H9 (cell line): ENCODE measurements at places on chromosomes 13 and 19. TPM values are rescaled to one million over a fixed set of nuclear protein-coding genes. Genes with fewer than 3 reads are reported as not detected.

DNA sequence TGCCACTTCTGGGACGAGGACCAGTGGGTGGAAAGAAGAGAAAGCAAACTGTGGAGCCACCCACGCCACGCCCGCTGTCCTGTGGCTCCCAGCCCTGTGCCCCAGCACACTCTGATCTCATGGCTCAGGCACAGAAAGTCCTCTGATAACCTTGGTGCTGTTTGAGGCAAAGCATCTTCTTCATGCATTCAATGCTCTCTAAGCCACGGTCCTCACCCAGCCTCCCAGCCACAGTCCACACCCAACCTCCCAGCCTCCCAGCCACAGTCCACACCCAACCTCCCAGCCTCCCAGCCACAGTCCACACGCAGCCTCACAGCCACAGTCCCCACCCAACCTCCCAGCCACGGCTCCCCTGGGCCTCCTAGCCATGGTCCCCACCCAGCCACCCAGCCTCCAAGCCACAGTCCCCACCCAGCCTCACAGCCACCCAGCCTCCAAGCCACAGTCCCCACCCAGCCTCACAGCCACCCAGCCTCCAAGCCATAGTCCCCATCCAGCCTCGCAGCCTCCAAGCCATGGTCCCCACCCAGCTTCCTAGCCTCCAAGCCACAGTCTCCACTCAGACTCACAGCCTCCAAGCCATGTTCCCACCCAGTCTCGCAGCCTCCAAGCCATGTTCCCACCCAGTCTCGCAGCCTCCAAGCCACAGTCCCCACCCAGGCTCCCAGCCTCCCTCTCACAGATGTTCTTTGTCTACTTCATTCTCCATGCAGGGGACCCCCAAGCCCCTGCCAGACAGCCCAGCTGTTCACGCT lies 74.9 kb downstream of the SOX1 start:
- no peaks in the 10 kb centered on the region for H3K27me3 ChIP-seq
- no peak overlapping the region for H3K4me3 ChIP-seq
- no peak overlapping the region for H3K27ac ChIP-seq
- H3K4me1 ChIP-seq: no peaks in the 10 kb centered on the region
- DNase-seq: no peak

GRCh38 chr13:27176470-27177410 lies 5.1 kb upstream of the USP12 start:
- H3K27ac ChIP-seq: no peak overlapping the region
- no peaks in the 10 kb centered on the region for H3K36me3 ChIP-seq

DNA sequence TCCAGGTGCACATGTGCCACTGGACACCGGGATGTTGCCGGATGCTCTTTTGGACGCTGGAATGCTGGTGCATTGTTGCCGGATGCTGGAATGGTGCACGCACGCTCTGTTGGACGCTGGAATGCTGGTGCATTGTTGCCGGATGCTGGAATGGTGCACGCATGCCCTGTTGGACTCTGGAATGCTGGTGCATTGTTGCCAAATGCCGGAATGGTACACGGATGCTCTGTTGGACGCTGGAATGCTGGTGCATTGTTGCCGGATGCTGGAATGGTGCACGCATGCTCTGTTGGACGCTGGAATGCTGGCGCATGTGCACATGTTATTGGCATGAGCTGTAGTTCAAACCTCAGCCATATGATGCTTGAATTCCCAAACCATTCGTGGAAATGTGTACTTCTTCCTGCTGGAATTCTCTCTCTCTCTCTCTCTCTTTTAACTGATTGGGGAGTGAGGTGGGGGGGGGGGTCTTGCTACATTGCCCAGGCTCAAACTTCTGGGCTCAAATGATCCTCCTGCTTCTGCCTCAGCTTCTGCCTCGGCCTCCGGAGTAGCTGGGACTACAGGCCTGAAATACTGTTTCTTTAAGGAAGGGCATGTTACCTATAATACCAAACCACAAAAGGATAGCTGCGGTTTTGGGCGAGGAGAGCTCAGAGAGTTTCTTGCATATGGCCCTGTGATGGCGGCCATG lies 1.2 kb upstream of the MCF2L start:
- H3K4me3 ChIP-seq: peak overlapping the region; percentile 73
- H3K36me3 ChIP-seq: no peaks in the 10 kb centered on the region
- H3K27ac ChIP-seq: no peak overlapping the region
- no peaks in the 10 kb centered on the region; the same call in 1 of the 2 replicates for H3K27me3 ChIP-seq

DNA sequence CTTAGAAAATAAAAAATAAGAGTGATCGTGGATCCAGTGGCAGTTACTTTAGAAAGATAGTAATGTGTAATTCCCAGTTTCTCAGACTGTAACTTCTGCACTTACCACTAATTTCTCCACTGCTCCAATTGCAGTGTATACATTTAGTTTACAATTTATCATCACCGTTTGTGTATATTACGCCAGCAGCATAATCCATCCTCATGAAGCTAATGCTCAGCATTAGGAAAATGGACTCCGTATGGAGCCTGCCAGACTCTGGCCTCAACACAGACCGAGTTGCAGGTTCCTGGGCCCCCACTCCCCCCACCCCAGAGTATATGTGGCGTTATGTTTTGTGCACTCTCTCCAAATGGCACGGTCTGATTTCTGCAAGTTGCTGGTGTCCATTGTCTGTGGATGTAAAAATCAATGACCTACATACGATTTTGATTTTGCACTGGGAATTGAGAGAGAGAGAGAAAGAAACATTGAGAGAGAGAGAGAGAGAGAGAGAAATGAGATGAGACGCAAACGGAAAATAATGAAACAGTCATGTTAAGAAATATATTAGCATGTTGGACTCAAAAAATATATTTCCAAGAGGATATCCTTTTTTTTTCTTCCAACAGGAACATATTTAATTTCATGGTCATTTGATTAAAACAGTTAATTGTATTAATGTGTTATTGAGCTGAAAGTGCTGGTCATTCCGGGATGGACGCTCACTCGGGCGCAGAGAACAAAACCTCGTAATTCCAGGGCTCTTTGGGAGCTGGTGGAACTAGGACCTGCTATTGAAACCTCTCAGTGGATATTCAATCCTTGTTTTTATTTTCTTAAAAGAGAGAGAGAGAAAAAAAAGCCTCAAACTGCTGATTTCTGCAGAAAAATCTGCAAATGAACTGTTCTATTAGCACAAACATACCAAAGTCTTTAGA lies 278.8 kb downstream of the TSHZ3 start:
- no peaks in the 10 kb centered on the region for H3K36me3 ChIP-seq
- H3K27ac ChIP-seq: no peak overlapping the region
- H3K4me3 ChIP-seq: no peak overlapping the region
- peaks cover 4% of the 10 kb centered on the region; the same call in 1 of the 2 replicates for H3K4me1 ChIP-seq
- H3K27me3 ChIP-seq: no peaks in the 10 kb centered on the region

GRCh38 chr13:80083853-80084676 lies 256.9 kb downstream of the SPRY2 start:
- no peak overlapping the region for H3K4me3 ChIP-seq
- no peak overlapping the region for H3K27ac ChIP-seq
- no peak for DNase-seq
- no peaks in the 10 kb centered on the region for H3K36me3 ChIP-seq

GRCh38 chr13:26320766-26321165 lies 66.8 kb downstream of the CDK8 start:
- H3K4me3 ChIP-seq: no peak overlapping the region
- no peak overlapping the region for H3K27ac ChIP-seq
- H3K27me3 ChIP-seq: no peaks in the 10 kb centered on the region

GRCh38 chr13:45951724-45952123 lies 100.2 kb upstream of the SIAH3 start:
- no peaks in the 10 kb centered on the region for H3K27me3 ChIP-seq
- H3K36me3 ChIP-seq: peaks cover 13% of the 10 kb centered on the region
- no peak overlapping the region for H3K4me3 ChIP-seq
- H3K27ac ChIP-seq: no peak overlapping the region
- no peaks in the 10 kb centered on the region for H3K4me1 ChIP-seq

ZNF547 gene
- 3.5 and 3.8 TPM in 2 replicates for total RNA-seq

OLFM4 gene
- not detected in 2 replicates for total RNA-seq

LPAR2 gene
- total RNA-seq: 49.5 and 51.8 TPM in 2 replicates

NUDT19 gene
- 6.1 TPM in 2 replicates for total RNA-seq

GET3 gene
- total RNA-seq: 81.3 and 81.6 TPM in 2 replicates

MIR17HG gene
- 35.7 and 38.7 TPM in 2 replicates for total RNA-seq
